Fibroblast of gingiva (primary cell): ENCODE measurements at places on chromosomes 6 and 20.

- no peak for DNase-seq
These were observed 124.4 kb upstream of the KCNK16 start for GRCh38 chr6:39446909-39447308.

- DNase-seq = no peak
These were observed 2.0 kb downstream of the ACSS1 start for GRCh38 chr20:25055711-25056495.

GRCh38 chr6:5238336-5238735, 22.4 kb downstream of the LYRM4 start:
- no peak for DNase-seq

GRCh38 chr20:38917657-38918056, 8.6 kb upstream of the FAM83D start:
- no peak for DNase-seq
